ENCODE measurements at places on chromosomes 12 and 14.
A peak's percentile ranks its signal among the peaks of the same experiment; 100 is the strongest.

DNA sequence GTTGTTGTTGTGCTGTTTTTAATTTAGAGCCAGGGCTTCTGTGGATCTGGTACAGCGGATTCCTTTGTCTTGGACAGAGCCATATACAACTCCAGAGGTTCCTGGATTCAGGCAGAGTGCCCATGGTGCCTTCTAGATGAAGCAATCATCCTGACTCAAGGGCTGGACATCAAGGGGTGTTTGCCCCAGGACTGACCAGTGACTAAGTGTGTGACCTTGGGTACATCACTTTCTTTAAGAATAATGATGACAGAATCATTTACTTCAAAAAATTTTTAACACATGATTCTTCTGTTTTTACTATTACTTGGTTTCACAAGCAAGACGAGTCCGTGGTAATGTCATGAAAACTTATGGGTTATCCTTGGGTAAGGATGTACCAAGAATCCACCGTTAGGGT, 397.3 kb downstream of the ZFP36L1 start:
- DNase-seq, result no peak

DNA sequence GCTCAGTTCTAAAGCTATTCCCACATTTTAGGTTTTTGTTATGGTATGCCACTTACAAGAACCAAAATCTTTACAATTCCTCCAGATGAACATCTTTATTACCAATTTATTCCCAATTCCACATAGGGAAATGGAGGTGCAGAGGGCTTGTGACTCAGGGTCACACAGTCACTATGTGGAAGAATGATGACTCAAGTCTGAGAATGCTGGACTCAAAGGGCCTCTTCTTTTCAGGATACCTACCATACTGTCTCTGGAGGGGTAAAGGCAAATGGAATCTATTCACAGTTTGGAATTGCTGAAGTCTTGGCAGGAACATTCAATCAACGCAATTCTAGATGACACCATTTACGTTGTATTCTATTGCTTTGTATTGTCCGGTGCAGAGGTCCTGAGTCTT, 48.2 kb upstream of the MANSC4 start:
- DNase-seq, result no peak

DNA sequence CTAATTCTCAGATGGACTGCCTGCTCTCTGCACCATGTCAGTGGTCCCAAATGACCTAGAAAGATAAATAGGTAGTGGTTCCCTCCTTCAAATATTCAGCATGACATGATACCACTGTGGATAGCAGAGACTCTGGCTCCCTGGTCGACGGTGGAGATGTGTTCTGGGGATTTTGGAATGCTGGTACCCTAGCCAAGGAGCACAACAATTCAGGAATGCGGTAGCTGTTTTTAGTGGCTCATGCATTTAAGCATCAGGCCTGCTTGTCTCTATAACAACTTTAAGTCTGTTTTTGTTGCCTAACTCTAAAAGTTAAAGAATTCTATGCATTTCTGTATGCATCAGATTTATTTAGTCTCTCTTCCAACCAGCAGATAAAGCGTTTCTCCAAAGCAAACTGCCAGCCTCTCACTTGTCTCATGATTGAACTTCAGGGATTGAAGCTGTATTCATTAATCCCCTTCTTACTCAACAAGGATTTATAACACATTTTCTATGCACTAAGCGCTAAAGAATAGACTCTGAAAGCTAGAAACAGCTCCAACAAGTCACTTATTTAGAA, 164.9 kb upstream of the BMP4 start:
- no peak for DNase-seq

DNA sequence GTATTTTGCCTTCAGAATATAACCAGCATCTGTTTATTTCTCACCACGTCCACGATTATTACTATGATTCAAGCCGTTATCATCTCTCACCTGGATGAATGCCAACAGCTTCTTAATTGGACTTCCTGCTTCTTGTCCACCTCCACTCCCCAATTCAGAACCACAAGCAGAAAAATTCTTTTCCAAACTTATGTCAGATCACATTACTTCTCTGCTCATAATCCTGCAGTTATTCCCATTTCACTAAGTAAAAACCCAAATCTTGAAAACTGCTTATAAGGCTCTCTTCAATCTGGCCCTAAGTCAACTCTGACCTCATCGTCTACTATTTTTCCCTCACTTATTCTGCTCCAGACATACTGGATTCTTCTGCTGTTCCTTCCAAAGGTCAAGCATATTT, 2.0 kb downstream of the CRY1 start:
- no peak for DNase-seq

- no peak for DNase-seq
These were observed 19.3 kb downstream of the GXYLT1 start for GRCh38 chr12:42125388-42125767.

- no peak for DNase-seq
These were observed 33.2 kb upstream of the FZD10 start for GRCh38 chr12:130128790-130129735.

DNA sequence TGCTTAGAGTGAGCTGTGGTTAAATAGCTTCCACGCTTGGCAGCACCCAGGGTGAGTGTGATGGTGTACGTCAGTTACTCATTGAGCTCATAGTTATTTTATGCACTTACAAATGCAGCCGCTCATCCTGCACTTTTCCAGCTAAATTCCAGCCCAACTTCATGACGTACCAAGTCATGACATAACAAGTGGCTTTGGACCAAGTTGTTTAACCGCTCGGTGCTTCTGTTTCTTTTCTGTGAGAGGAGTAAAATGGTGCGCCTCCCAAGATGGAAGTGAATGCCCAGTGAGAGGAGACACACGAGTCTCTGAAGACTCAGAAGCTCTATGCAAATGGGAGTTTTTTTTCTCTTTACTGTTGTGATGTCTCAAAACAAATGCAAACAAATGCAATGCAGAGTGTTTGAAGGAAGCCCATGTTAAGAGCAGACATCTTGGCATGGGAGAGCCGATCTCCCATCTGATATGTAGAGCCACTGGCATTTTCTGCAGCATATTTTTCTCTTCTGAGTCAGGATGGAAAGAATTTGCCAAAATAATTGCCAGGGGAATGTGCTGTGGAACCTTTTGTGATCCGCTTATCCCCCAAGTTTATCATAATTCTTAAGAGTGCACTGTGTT, 72.2 kb downstream of the FBXW8 start:
- DNase-seq, result no peak

- no peak for DNase-seq
These were observed 54.9 kb downstream of the TMEM132D start for GRCh38 chr12:129848876-129849275.

DNA sequence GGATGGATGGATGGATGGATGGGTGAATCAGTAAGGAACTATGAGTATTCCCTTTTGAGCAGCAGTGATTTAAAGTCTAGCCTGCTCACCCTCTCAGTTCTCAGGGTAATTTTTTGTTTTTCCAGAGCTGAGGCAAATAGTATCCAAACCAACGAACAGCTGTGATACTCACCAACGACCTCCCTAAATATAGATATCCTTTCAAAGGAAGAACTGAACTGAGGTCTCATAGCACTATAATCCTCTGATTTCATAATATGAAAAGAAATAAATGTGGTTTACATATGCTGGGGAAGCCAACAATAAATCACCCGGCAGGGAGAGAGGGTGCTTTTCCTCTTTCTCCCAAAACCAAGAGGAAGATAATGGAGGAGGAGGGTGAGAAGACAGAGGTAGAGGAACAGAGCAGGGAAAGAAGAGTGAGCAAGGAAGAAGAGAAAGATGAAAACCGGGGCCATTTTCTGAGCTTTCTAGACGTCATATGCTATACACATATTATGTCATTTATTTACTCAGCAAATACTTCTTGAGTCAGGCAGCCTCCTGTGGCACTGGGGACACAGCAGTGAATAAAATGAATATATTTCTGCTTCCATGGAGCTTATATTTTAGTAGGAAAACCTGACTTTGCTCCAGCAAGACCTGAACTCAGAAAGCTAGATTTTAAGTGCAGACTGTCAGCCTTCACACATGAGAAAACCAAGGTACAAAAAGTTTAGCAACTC, 710.7 kb upstream of the TBX3 start:
- DNase-seq, result no peak

DNA sequence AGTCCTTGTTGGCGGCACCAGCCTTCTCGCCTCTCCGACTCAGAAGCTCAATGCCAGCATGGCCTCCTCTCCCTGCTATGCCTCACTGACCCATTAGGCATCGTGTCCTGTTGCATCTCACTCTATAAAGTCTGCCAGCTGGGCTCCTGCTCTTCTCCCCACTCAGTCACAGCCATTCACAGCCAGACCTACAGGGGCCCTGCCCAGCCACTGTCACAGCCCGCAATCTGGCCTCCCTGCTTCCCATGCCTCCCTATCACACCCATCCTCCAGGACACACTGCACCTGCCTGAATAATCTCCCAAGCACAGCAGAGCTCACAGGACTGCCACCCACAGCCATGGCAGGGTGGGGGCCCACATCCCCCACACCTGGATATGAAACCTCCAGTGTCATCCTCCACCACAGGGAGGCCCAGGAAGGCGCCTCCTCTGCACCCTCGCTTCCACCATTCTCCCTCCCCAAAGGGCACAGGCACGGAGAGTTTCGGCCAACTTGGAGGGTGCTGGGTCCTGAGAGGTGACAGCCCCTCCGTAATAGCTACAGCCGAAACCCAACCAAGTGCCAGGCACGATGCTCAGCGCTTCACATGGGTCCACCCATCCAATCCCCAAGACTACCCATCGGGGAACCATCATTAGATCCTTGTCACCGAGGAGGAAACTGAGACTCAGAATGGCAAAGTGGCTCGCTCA, 370.3 kb downstream of the BCL11B start:
- DNase-seq, result no peak

DNA sequence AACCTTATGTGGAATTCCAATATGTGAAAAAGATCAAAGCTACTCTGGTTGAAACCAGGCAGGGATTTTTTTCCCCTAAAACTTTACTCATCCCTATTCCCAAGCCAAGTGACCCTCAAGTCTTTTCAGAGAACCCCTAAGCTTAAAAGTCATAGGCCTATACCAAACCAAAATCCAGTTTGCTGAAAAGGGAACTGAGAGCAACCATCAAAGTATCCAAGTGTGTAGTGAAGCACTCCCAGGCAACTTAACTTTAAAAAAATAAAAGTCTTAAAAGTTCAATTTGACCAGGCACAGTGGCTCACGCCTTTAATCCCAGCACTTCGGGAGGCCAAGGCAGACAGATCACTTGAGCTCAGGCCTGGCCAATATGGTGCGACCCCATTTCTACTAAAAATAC, 101.2 kb upstream of the DAAM1 start:
- DNase-seq, result no peak

DNA sequence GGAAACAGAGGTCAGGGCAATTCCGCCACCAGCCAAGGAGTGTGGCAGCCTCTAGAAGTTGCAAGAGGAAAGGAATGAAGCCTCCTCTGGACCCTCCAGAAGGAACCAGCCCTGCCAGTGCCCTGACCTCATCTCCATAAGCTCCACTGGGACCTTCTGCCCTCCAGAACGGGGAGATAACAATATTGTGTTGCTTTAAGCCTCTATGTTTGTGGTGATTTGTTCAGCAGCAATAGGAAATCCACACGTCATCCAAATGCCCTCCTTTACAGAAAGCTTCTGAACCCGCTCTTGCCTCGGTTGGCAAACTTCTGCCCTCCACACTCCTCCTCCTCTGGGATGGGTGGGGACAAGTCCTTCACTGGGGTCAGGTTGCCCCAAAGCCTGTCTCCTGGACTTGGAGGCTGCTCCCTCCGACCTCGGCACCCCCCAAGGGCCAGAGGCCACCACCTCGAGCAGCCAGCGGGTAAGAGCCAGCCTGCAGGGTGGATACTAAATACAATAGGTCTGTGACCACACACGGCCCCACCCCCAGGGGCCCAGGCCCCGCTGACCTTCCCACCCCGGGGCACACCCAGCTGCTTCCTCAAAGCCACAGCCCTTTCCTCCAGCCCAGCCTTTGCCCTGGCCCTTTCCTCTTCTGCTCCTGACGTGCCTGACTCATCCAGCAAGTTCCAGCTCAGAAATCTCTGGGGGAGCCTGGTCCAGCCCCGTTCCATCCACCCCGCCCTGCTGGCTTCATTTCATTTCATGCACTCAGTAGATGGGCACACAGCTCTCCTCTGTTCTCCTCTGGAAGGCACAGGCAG, 58.7 kb upstream of the NCOR2 start:
- no peak for DNase-seq

DNA sequence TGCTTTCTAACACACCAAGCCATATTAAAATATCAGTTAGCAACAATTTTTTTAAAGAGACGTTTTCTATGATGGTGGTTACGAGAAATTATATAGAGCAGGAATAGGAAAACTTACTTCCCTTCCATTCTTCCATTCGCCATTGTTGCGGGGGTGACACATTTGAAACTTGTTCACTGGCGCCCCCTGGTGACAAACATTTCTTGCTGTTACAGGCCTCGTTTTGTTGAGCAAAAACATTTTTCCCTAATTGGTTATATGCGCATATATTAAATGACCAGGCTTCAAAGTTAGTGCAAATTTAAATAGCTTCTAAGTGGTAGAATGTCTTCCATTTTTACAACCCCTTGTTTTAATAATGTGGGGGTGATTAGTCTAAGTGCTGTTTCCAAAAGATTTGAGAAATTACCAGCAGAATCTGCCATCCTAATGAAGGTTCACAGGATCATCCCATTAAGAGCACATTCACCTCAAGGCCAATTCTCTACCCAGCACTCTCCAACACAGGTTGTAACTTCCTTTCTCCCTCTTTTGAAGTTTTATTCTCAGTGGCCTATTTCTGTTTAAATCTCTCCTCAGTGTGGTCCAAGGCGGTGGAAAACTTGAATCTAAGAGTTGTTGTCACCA, 1124.7 kb downstream of the FLRT2 start:
- DNase-seq, result peak; percentile 54

Data from Jurkat, Clone E6-1 (cell line).